ENCODE measurements at places on chromosomes 4 and X.
A peak's percentile ranks its signal among the peaks of the same experiment; 100 is the strongest.

GRCh38 chrX:155263854-155264628, at the start of gene RAB39B:
Gene RAB39B, minus strand, starts transcription at chrX:155264491. Its CDS starts 203 bp downstream, at chrX:155264288.
- DNase-seq: peak; percentile 22

DNA sequence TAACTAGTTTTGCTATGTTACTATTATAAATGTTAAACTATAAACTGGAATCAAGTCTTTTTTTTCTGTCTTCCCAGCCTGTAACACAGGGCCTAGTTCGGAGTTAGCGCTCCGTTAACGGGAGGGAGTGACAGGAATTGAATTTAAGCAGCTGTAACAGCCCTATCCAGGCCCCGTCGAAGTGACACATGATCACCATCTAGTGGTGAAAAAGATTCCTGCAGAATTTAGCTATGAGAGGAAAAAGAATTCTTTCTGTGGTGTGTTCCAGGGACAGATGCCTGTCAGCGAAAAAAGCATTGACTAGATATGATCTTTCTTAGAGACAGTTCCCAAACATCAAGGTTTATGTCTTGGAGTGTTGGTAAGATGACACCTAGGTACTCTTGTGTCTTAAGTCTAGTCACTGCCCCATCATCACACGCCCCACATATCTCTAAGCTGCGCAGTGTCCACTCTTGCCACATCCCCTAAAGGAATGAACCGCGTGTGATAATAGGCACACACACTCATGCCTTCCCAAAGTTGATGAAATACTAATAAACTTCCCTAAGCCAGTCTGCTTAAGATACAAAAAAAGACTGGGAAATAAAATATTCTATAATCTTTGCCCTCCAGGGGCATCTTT, 2.1 kb downstream of the GAB3 start:
- peak; percentile 31 for DNase-seq

GRCh38 chrX:131958724-131959123, 64.4 kb upstream of the STK26 start:
- DNase-seq: no peak

DNA sequence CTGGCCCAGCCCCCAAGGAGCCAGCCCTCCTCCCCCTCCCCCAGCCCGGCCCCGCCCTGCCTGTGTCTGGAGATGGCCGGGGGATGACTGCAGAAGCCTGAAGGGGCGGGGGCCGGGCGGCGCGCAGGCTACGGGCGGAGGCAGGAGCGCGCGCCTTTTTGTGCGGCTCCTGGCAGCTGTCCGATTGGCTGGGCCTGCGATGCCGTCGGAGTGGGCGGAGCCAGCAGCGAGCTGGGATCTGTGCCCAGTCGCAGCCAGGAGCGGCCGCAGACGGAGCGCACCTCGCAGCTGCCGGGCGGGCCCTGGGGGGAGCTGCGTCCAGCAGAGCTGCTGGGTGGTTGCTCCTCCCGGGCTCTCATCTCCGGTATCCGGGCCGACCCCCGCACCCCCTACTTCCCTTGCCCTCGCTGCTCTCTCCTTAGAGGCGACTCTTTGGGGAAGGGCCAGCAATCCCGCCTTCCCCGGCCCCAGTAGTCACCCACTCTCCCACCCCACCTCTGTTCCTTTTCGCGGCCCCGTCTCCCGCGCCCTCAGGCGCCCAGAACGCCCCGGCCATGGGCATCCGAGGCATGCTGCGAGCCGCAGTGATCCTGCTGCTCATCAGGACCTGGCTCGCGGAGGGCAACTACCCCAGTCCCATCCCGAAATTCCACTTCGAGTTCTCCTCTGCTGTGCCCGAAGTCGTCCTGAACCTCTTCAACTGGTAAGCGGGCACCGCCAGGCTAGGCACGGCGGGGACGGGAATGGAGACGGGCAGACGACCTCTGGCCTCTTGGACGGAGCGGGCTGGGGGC, at the start of gene GABRQ:
Gene GABRQ, plus strand, starts transcription at position 247 of the 794 bp plus-strand sequence. Its CDS starts 308 bp downstream, at position 555.
- no peak for DNase-seq

DNA sequence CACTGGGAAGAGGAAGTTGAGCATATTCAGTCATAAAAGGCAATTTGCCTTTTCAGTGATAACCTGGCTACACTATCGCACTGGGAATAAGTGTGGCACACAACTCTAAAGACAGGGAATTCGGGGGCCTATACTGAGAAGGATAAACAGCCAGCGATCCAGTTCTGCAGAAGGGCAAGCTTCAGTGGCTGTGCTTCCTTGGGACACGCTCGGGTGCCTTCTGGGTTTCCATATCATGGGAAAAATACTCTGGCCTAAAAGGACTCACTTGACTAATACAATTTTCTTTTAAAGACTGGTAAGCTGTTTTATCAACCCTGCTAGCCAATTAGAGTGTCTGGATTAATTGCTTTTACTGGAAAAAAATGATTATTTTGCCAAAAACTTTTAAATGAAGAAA, 58.5 kb downstream of the TENM3 start:
- DNase-seq: peak; percentile 6

DNA sequence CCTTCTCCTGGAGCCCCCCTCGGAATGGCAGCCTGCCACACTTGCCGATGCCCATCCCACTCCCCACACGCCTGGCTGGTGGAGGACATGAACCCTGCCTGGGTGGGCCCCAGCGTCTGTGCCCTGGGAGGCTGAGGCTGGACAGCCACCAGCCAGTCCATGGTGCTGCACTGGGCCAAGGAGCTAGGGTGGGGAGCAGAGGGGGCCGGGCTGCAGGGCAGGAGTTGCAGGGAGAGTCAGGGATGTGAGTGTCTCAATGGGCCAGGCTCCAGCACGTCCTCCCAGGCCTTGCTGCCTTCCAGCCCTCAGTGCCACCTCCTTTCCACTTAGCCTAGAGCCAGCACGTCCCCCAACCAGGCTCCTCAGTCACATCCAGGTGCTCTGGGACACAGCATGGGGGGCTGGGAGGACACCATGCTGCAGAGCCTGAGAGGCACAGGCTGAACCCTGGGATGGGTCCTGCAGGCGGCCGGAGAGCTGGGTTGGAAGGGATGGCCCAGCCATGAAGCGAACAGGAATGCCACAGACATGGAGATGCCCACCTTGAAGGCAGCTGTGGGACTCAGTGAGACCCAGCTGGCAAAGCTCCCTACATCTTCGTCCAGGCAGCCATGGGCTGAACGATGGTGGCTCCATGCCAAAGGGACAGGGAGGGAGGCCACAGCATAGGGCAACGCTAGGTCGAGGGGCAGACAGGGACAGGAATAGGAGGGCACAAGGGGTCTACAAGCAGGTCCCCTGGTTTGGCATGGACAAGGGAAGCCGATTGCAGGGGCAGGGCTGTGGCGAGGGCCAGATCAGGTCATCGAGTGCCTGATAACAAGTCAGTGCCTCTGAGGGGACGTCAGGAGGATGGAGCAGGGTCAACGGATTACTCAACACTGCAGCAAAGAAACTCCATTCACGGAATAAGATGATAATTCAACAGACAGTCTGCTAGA, 30.1 kb upstream of the MXD4 start:
- DNase-seq: no peak

DNA sequence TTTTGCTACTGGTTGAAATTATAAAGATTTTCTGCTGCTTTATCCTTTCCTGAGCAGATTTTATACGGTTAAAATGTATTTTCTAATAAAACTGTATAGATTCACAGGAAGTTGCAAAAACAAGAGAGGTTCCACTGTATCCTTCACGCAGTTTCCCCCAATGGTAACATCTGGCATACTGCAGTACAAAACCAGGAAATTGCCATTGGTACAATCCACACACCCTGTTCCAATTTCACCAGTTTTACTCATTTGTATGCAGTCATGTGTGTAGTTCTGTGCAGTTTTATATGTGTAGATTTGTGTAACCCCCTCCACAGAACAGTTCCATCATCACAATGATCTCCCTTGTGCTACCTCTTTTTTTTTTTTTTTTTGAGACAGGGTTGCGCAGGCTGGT, 20.0 kb downstream of the DDX3X start:
- no peak for DNase-seq

All from RCC 7860 (cell line).